ENCODE measurements at places on chromosomes 2 and 18. TPM values are rescaled to one million over a fixed set of nuclear protein-coding genes. Genes with fewer than 3 reads are reported as not detected.

LYG2 gene
- not detected for total RNA-seq

- peaks cover under 1% of the 10 kb centered on the region for H3K4me1 ChIP-seq
- H3K4me3 ChIP-seq, result no peak overlapping the region
- no peak overlapping the region for H3K27ac ChIP-seq
Observed at GRCh38 chr2:72131916-72132841, 15.5 kb downstream of the CYP26B1 start.

DNA sequence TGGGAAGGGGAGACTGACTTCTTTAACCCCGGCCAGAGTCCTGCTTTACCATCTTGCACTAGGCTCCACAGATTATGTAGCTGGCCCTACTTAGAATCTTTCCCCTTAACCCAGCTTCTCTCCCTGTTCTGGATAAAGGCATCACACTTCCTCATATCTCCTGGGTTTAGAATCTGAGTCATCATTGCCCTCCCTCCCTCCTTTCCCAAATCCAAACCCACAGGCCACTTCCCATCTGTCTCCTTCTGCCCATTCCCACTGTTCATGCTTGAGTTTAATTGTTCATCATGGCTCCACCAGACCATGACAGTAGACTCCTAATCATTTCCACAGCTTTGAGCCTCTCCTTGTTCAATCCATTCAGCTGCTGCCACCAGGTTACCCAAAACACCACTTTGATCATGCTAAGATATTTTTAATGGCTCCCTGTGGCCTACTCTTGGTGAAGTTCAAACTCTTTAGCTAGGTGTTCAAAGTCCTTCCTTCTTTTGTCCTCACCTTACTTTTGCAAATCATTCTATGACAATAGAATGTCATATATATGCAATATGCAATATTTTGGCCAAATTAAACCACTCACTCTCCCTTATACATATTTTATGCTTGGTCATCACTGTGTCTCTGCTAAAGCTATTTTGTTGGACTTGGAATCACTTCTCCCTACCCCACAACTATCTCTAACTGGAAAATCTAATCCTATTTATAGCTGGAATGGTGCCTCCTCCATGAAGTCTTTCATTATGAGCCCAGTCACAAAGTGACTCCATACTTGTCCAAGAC is 5.5 kb downstream of the PDE11A start:
- no peaks in the 10 kb centered on the region for H3K4me1 ChIP-seq
- H3K27me3 ChIP-seq, result peaks cover 22% of the 10 kb centered on the region
- no peak overlapping the region for H3K4me3 ChIP-seq
- H3K27ac ChIP-seq, result peak overlapping the region; percentile 15

CFC1 gene
- total RNA-seq, result not detected

LOXHD1 gene
- 0.07 TPM for total RNA-seq

- H3K4me3 ChIP-seq, result no peak overlapping the region
- no peaks in the 10 kb centered on the region for H3K27me3 ChIP-seq
- no peaks in the 10 kb centered on the region for H3K36me3 ChIP-seq
- H3K4me1 ChIP-seq, result no peaks in the 10 kb centered on the region
- no peak for DNase-seq
- no peak overlapping the region for H3K27ac ChIP-seq
Observed at GRCh38 chr2:6074089-6074643, 382.0 kb downstream of the SOX11 start.

DNA sequence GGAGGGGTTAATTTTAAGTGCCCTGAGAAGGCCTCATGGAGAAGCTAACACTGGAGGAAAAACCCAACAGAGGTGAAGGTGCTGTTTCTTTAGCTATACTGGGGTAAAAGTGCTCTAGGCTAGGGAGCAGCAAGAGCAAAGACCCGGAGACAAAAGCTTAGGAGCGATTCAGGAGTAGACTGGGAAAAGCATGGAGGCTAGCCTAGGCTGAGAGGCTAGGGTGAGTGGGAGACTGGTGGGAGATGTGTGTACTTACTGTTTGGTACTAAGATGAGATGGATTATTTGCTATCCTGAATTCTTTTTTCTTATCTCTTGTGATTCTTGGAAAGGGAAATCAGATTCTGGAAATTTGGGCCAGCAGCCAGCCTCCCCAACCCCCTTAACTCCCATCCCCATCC is 2.0 kb downstream of the GIGYF2 start:
- DNase-seq, result no peak
- H3K36me3 ChIP-seq, result peaks cover 16% of the 10 kb centered on the region
- no peaks in the 10 kb centered on the region for H3K27me3 ChIP-seq
- peaks cover 29% of the 10 kb centered on the region for H3K4me1 ChIP-seq

DNA sequence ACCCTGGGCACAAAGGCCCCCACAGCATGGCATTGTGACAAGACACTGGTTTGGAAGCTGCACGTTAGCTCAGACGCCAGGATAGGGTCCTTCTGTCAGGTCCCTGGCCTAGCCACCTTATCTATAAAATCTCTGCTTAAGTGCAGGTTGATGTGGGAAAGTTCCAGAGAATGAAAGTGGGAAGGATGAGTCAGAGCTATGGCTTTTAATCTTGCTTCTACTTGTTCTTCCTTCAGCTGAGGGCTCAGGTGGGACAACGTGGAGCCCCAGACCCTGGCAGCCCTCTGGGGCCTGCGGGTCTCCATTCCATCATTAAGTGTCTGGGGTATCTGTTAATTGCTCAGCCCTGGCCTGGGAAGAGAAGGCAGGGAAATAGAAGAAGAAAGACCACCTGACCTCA is 64.5 kb downstream of the CELF4 start:
- no peak overlapping the region for H3K4me3 ChIP-seq
- no peak overlapping the region for H3K27ac ChIP-seq
- no peaks in the 10 kb centered on the region for H3K36me3 ChIP-seq
- no peak for DNase-seq

PHLPP1 gene
- 6.3 TPM for total RNA-seq

DNA sequence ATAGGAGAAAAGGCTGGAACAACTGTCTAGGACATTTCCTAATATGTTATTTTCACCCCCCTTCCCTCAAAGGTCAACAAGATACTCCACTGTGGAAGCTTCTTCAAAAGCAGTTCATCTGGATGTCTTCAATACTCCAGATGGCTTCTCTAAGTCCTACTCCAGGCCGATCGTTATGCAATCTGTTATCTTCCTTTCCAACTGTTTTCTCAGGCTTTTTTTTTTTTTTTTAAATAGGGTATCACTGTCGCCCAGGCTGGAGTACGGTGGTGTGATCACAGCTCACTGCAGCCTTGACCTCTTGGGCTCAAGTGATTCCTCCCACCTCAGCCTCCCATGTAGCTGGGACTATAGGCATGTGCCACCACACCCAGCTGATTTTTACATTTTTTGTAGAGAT is 26.3 kb downstream of the ATP8B1 start:
- H3K4me1 ChIP-seq, result peaks cover 14% of the 10 kb centered on the region
- H3K4me3 ChIP-seq, result no peak overlapping the region
- H3K27ac ChIP-seq, result no peak overlapping the region
- H3K36me3 ChIP-seq, result no peaks in the 10 kb centered on the region

GRCh38 chr2:59425247-59425646 is 1128.2 kb downstream of the BCL11A start:
- H3K4me3 ChIP-seq, result no peak overlapping the region
- no peaks in the 10 kb centered on the region for H3K27me3 ChIP-seq
- no peaks in the 10 kb centered on the region for H3K4me1 ChIP-seq
- no peak overlapping the region for H3K27ac ChIP-seq
- H3K36me3 ChIP-seq, result no peaks in the 10 kb centered on the region

DNA sequence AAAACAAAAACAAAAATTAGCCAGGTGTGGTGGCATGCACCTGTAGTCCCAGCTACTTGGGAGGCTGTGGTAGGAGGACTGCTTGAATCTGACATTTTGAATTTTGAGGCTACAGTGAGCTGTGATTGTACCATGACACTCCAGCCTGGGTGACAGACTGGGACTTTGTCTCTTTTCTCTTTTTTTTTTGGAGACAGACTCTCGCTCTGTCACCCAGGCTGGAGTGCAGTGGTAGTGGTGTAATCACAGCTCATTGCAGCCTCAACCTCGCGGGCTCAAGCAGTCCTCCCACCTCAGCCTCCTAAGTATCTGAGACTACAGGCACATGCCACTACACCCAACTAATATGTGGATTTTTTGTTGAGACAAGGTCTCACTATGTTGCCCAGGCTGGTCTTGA is 35.6 kb downstream of the ANKRD44 start:
- H3K27ac ChIP-seq, result no peak overlapping the region
- DNase-seq, result no peak
- H3K4me1 ChIP-seq, result peaks cover 86% of the 10 kb centered on the region
- no peaks in the 10 kb centered on the region for H3K27me3 ChIP-seq

METAP1D gene
- total RNA-seq, result 9.9 TPM

ZNF521 gene
- not detected for total RNA-seq

MROH2A gene
- not detected for total RNA-seq

DNA sequence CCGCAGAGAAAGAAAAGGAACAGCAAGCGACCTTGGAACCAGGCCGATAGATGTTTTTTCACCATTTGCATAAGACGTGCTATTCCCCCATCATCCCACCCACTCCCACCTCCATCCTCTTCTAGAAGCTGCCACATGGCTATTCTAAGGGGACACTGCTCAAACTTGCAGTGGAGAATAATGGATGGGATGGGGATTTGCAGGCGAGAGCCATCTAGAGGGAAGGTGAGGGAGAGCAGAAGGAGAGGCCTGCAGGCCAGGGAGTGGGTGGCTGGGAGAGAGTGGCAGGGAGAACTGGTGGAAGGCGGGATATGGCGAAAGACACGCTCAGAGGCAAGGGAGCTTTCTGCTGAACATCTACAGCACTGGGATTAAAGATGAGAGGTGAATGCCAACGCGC is 84.9 kb downstream of the MAPK4 start:
- no peak overlapping the region for H3K27ac ChIP-seq
- H3K4me3 ChIP-seq, result no peak overlapping the region
- no peaks in the 10 kb centered on the region for H3K27me3 ChIP-seq
- no peaks in the 10 kb centered on the region for H3K4me1 ChIP-seq

SCRN3 gene
- total RNA-seq, result 17.1 TPM

DNA sequence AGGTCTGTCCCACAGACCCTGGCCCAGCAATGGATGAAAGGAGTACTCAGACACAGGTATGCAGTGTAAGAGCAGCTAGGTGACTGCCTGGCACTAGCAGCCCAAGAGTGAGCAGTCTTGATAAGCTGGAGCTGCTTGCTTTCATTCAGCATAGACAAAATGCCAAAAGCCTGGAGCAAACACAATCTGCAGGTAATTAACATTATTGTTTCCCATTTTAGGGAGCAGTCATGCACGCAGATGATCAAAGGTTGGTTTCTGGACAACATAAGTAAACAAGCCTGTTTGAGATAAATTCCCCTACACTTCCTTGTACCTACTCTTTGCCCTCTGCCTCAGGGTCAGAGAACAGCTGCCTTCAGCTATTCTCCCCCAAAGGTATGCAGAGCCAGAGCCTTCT is 73.7 kb upstream of the MSTN start:
- DNase-seq, result no peak
- no peak overlapping the region for H3K27ac ChIP-seq
- no peaks in the 10 kb centered on the region for H3K27me3 ChIP-seq

DNA sequence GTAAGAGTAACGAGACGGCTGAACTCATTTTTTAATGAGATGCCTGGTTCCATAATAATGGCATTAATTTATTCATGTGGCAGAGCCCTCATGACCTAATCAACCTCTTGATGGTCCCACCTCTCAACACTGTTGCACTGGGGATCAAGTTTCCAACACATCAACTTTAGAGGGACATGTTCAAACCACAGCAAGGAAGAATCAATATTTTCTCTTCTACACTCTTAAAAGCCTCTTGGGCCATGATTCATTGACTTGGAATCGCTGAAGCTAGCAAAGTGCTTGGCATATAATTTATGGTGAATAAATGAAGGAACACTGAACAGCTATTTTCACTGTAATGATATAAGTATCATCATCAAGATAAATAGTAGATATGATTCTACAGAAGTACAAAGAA is 333.0 kb downstream of the TNS1 start:
- peaks cover 19% of the 10 kb centered on the region for H3K4me1 ChIP-seq
- H3K4me3 ChIP-seq, result no peak overlapping the region
- no peak overlapping the region for H3K27ac ChIP-seq
- DNase-seq, result no peak
- H3K27me3 ChIP-seq, result peaks cover 8% of the 10 kb centered on the region
- H3K36me3 ChIP-seq, result no peaks in the 10 kb centered on the region

GRCh38 chr18:11498821-11499220 is 110.6 kb upstream of the SLC35G4 start:
- no peaks in the 10 kb centered on the region for H3K36me3 ChIP-seq
- no peak overlapping the region for H3K27ac ChIP-seq
- DNase-seq, result no peak
- H3K4me1 ChIP-seq, result no peaks in the 10 kb centered on the region
- no peak overlapping the region for H3K4me3 ChIP-seq
- peaks cover 14% of the 10 kb centered on the region for H3K27me3 ChIP-seq

- no peak overlapping the region for H3K4me3 ChIP-seq
- no peaks in the 10 kb centered on the region for H3K36me3 ChIP-seq
- no peaks in the 10 kb centered on the region for H3K27me3 ChIP-seq
- no peak for DNase-seq
- H3K4me1 ChIP-seq, result no peaks in the 10 kb centered on the region
- no peak overlapping the region for H3K27ac ChIP-seq
Observed at GRCh38 chr2:121904656-121905055, 149.2 kb downstream of the TSN start.

DNA sequence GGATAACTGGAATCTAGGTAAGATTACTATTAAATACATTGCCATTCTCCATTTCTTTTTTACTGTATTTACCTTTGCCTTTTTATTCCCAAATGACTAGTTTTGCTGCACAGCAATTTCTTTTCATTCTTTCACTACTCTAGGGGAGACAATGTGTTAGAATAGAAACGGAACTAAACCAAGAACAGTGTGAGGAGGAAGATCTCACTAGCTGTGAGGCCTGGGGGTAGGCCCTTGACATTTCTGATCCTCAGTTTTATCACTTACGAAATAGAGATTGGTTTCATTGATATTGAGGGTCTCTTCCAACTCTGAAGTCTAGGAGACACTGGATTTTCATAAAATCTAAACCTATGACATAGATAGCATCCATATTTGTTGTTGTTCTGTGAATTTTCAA is 191.1 kb downstream of the IKZF2 start:
- H3K27ac ChIP-seq, result no peak overlapping the region
- no peaks in the 10 kb centered on the region for H3K27me3 ChIP-seq
- H3K4me1 ChIP-seq, result peaks cover 35% of the 10 kb centered on the region
- H3K36me3 ChIP-seq, result no peaks in the 10 kb centered on the region

- no peak overlapping the region for H3K27ac ChIP-seq
- DNase-seq, result no peak
- no peak overlapping the region for H3K4me3 ChIP-seq
- no peaks in the 10 kb centered on the region for H3K27me3 ChIP-seq
- no peaks in the 10 kb centered on the region for H3K36me3 ChIP-seq
Observed at GRCh38 chr2:59761966-59762365, 791.5 kb downstream of the BCL11A start.

SULT1C4 gene
- not detected for total RNA-seq

DNA sequence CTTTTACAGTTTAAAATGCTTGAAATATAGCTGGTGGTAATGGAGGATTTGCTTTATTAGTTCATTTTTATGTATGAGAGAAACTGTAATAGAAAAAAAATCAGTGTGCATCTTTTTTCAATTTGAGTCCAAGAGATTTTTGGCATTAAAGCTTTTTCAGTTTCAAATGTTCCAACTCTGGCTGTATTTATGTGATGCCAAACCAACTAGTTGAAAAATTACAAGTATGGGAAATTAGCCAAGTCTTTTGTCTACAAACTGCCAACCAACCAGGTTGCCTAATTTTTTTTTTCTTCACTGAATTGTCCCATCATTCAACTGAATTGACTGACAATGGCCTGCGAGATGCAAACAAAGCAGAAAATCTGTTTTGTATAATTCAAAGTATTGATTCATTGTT is 95.7 kb downstream of the ICOS start:
- H3K4me3 ChIP-seq, result no peak overlapping the region
- peaks cover 9% of the 10 kb centered on the region for H3K4me1 ChIP-seq
- peaks cover 3% of the 10 kb centered on the region for H3K36me3 ChIP-seq
- no peak for DNase-seq
- H3K27me3 ChIP-seq, result no peaks in the 10 kb centered on the region

LRATD1 gene
- not detected for total RNA-seq
